ENCODE measurements at places on chromosomes 12 and 14.

GRCh38 chr12:19431407-19432308, 7.6 kb upstream of the AEBP2 start:
- DNase-seq, result no peak

- no peak for DNase-seq
Measured at GRCh38 chr12:132190834-132191500, 46.7 kb downstream of the NOC4L start.

GRCh38 chr12:99600388-99600787, 47.2 kb upstream of the GARIN6 start:
- DNase-seq, result peak; percentile 35

- no peak for DNase-seq
Measured at GRCh38 chr14:25140411-25140810, 90.5 kb upstream of the STXBP6 start.

- no peak for DNase-seq
Measured at GRCh38 chr12:6280053-6280469, 30.4 kb upstream of the PLEKHG6 start.

DNA sequence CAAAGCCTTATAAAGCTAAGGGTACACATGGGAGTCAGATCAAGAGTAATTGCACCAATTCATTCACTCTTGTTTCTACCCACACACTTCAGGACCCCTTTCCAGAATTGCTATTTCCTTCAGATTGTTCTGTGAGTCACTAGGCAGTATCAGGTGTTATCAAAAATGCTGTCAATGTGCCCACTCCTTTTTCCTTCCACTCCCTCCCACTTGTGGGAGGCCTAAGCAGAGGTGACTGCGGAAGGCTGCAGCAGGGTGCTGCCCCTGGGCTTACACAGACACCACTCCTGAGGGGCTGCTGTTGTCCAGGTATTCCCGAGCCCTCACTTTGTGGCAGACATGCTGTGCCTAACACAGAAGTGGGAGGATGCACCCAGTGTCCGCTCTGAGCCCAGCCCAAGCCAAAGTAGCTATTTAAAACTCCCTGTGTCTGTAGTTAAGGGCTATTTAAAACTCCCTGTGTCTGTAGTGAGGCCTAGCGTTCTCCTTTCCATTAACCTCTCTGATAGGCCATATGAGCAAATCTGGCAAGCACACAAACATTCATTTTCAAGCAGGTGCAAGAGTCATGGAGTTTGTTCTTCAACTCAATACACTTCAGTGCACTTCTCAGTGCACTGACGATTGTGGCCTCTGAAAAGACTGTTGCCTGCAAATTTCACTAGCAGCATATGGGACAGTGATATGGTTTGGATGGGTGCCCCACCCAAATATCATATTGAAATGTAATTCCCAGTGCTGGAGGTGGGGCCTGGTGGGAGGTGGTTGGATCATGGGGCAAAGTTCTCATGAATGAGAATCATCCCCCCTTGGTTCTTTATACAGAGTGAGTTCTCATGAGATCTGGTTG, 117.8 kb downstream of the PHLDA1 start:
- peak; percentile 28 for DNase-seq

- DNase-seq, result no peak
Measured at GRCh38 chr12:119621878-119622277, 28.3 kb downstream of the TMEM233 start.

GRCh38 chr12:8037046-8037663, 4.6 kb downstream of the FOXJ2 start:
- DNase-seq, result no peak

DNA sequence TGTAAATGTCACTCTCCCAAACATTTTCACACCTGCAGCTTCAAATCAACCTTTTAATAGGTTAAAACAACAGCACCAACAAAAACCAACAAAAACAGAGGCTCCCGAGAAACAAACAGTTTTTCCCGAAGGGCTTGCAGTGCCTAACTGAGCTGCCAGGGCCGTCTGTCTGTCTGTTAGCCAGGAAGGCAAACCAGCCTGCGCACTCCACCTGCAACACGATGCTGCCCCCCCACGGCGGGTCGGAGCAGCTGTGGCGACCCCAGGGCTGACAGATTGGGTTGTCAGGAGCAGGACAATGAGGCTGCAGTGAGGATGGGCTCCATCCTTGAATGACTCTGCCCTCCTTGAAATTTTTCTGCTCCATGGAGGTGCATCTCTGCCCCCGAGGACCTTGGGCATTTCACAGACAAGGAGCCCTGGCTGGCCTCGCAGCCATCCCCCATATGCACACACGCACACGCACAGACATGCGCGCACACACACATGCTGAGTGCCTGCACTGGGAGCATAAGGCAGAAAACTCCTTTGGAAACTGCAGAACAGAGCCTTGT, 2.6 kb downstream of the RTL1 start:
- DNase-seq, result peak; percentile 54

DNA sequence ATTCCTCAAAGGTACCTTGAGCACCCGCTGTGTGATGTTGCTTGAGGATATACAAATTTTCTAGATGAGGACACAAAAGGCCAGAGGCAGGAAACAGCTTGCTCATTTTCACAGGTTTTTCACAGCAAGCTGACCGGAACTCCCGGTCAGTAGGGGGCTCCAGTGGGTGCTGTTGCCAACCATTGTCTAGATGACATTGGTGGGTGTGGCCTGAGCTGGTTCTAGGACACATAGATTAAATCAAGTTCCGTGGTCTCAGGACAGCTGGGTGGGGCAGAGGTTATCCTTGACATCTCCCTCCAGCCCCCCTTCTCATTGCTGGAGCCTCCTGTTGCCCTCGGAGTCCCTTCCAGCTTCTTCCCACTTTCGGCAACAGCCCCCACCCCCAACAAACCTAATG, 153.6 kb upstream of the FKBP4 start:
- no peak for DNase-seq

- no peak for DNase-seq
Measured at GRCh38 chr12:93402333-93403311, 24.9 kb downstream of the NUDT4 start.

GRCh38 chr14:104970231-104971068, 7.7 kb downstream of the AHNAK2 start:
- DNase-seq, result no peak

DNA sequence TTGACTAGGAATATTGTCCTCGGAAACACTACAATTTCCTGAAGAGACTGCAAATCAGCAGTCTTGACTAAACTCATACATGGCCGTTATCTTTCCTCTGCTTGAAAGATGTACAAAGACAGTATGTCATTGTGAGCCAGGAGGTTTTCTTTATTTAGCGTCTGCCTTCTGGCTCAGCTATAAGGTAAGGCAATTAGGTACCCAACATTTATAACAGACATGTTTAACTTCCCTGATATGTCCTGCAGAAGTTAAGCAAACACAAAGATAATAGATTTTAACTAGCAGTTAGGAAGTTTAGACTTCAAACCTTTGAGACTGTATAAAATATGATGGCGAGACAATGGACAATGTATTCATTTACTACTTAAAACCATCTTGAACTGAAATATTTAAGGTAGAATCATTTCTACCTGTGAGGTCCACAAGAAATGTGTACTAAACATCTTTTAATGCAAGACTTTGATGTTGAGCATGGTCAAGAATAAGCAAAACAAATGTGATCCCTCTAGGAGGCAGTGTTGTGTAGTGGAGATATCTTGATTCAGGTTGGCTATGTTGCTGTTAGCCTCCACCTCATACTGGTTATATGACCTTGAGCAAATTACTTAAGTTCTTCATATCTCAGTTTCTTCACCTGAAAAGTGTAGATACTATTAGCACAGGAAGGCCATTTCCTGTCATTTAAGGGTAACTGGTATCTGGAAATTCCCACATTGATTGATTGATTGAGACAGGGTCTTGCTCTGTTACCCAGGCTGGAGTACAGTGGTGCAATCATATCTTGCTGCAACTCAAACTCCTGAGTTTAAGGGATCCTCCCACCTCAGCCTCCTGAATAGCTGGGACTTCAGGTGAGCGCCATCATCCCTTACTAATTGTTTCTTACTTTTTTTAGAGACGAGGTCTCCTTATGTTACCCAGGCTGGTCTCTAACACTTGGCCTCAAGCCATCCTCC, 96.3 kb upstream of the EEA1 start:
- peak; percentile 2 for DNase-seq

GRCh38 chr12:28759333-28759732, 389.7 kb upstream of the FAR2 start:
- no peak for DNase-seq

- no peak for DNase-seq
Measured at GRCh38 chr12:6786416-6787094, 2.8 kb upstream of the CD4 start.

GRCh38 chr12:32062881-32063280, 43.8 kb upstream of the BICD1 start:
- DNase-seq, result no peak

DNA sequence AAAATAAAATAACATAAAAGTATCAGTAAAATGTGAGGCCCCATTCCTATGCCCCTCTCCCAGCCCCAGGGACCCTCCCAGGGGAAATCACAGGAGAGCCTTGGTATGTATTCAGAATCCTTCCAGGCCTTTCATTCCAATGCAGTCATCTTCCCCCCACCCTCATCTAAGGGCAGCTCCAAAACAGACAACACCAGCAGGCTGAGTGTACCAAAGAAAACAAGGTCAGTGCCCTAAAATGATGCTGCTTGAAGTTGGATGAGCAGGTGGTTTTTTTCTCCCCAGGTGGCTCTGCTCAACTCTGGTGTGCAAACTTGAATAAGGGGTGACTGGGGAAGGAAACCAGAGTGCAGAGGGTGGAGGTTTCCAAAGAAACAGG, 56.2 kb downstream of the TSPAN9 start:
- no peak for DNase-seq

DNA sequence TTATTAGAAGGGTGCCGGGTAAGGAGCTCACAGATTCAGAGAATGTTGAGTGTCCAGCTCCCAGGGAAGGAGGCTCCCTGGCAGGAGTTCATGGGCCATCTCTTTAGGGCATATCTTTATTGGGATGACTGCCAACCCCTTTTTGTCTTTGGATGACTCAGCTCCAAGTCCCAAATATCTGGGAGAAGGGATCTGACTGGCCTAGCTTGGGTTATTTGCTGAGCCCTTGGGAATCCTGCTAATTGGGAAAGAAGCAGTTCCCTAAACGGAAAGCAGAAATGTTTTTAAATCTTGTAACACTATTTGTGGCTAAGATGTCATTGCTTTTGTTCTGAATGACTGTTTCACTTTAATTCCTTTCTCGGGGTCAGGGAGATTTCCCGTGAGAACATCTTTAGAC, 12.6 kb downstream of the DDX55 start:
- no peak for DNase-seq

GRCh38 chr12:109277899-109278762, 31.0 kb downstream of the FOXN4 start:
- DNase-seq, result no peak

DNA sequence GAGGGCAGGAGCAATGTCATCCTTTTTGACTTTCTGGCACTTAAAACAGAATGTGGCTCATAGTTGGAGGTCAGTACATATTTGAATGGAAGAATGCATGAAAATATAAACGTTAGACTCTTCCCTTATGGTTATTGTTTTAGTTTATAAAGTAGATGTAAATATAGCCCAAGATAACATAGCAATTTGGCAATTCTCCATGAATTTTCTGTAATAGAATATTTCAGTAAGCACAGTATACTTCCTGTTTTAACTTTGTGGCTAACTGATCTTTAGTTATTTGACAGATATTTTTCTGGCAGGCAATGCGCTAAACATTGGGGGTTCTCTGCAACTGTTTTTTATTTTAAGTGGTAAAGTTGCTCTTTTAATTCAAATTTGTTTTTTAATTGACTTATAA, 763.0 kb downstream of the NRXN3 start:
- no peak for DNase-seq

- no peak for DNase-seq
Measured at GRCh38 chr12:96108321-96108720, 72.9 kb upstream of the LTA4H start.

DNA sequence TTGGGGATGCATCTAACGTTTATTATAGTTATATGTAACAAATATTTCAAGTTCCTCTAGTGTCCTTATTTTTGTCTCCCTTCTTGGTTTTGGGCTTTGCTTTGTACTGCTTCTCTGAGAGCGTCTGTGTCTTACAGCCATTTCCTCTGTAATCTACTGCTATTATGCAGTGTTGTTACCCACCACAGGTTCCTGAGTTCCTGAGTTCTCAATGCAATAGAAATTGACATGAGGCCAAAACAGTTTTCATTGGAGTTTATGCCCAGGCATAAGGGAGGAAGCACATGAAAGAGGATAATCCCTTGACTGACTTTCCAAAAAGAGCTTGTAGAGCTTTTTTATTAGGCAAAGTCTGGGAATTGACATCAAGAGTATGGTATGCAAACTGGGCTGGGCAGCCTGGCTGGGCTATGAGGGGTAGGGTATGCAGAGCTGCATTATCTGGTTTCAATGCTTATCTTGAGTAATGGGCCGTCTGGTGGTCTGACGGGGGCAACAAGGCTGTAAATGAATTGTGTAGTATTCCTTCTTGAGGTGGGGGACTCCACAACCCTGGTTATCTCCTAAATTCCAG, 722.5 kb upstream of the ATXN7L3B start:
- DNase-seq, result no peak

- DNase-seq, result no peak
Measured at GRCh38 chr14:73721101-73721821, 7.1 kb upstream of the PNMA1 start.

DNA sequence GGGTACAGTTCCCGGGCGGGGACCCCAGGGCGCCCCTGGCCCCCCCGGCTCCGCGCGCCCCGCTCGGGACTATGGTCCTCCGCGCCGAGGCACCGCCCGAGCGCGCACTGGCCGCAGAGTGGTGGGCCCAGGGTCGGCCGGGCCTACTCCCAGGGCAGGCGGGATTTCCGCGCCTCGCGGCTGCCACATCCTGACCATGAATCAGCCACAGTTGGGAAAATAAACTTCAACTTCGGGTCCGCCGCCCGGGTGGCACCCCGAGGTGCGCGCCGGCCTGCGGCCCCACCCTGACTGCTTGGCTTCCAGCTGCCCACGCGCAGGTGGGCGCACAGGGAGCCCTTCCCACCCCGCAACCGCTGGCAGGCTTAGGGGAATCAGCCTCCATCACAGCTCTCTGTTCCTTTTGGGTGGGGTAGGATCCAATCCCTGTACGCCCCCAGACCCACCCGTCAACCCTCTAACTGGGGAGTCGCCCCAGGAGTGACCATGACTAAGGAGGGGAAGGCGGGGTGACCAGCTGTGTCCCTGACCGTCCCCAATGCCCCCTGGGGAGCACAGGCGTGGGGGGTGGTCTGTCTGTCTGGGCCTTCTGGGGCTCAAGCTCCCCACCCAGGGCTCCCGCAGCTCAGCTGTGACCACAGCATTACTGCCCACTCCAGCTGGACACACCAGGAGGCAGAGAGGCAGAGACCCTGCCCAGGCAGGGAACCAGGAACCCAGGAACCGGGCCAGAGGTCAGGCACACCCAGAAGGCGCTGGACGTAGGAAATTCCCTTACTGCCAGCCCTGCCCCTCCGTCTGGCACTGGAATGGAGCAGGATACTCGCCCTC, 678 bp downstream of the INF2 start:
- no peak for DNase-seq

Measured in NCI-H2081 (cell line).